ENCODE measurements at places on chromosomes 1 and 21.

DNA sequence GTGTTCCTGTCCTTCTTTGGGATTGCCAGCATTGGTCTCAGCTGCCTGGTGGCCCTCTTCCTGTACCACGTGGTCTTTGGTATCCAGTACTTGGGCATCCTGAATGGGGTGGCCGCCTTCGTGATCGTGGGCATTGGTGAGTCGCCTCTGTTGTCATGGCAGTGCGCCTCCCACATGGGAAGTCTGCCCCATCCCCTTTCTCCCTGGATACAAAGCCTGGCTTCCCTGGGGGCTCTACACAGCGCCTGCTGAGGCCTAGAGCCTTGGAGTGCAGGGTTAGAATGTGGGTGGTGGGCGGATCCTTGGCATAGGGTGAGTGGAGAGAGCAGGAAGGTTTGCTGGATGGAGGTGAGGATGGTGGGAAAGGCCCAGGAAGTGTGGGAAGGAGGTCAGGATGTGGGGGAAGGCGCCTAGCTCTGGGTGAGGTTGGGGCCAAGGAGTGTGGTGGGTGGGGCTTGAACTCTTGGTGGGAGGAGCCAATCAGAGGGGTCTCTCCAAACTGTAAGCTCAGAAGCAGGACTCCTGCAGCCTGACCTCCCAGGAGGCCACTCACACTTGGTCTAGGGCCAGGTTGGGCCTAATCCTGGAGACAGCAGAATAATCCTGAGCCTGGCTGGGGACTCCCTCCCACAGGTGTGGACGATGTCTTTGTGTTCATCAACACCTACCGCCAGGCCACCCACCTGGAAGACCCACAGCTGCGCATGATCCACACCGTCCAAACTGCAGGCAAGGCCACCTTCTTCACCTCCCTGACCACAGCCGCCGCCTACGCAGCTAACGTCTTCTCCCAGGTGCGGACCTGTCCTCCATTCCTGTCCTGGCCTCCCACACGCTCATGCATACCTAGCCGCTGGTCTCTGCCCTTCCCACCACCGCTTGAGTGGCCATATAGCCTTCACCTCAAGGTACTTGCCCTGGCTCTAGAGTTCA, 36.7 kb downstream of the DISP3 start:
- DNase-seq: no peak

DNA sequence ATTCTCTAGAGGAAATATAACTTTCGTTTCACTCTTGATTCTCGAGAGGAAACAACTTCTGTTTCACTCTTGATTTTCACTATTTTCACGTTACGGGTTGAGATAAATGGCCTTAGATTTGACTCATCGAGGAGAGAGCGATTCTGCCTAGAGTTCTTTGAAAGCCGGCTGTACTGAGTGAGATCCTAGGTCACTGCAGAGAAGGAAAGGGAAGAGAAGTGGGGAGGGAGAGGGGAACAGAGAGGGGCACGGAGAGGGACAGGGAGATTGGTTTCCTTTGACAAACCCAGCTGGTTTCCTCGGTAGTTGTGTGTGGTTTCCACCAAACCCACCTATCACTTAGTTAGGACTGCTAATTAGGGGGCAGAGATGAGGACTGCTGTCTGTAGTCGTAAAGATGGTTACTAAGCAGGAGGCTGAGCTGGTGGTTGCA, 21.6 kb upstream of the GPR137B start:
- no peak for DNase-seq

GRCh38 chr1:201245082-201245481, 38.2 kb upstream of the PKP1 start:
- no peak for DNase-seq

- DNase-seq: no peak
These were observed 10.5 kb upstream of the SRP9 start for GRCh38 chr1:225766967-225767633.

GRCh38 chr1:209651138-209651587, 1.1 kb downstream of the LAMB3 start:
- no peak for DNase-seq

DNA sequence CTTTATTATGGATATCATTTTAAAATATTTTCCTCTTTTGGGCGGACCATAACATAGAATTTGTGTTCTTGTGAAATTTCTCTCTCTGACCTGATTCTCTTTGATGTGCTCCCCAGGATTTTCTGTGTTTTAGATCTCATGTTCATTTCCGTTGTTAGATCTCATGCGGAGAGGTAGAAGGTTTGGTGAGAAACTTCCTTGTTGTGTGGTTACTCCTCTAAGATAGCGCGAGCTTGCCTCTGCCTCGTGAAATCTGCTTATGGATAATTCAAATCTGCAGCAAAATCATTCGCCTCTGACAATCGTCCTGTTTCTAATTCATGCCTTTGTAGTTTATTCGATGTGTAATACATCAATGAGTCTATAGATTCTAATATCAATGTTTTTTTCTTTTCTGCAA, 580.4 kb downstream of the USP25 start:
- DNase-seq: no peak

- no peak for DNase-seq
These were observed 3.5 kb upstream of the PEAR1 start for GRCh38 chr1:156889802-156890580.

- no peak for DNase-seq
These were observed 21.1 kb downstream of the CACNA1E start for GRCh38 chr1:181504399-181504842.

- DNase-seq: no peak
These were observed 76.5 kb upstream of the FGGY start for GRCh38 chr1:59220356-59220755.

DNA sequence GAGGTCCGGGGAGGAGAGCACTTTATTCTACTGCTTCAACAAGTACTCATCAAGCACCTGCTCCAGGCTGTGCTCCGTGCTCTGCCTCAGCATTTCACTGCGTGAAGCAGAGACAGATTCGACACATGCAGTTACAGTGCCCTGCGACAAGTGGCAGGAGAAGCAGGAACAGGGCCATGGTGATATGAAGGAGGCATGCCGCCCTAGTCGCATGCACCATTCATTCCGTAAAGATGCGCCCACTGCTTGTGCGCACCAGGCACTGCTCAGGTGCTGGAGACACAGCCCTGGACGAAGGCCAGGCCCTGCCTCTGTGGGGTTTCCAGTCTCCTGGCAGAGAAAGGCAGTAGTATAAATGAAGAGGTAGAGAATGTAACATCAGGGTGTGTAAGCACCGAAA, 206.6 kb downstream of the HIVEP3 start:
- DNase-seq: no peak

Data from activated CD8-positive, alpha-beta memory T cell treated with anti-CD3 and anti-CD28 coated beads for 1 hour (primary cell).